ENCODE measurements at places on chromosomes 1 and 21. TPM values are rescaled to one million over a fixed set of nuclear protein-coding genes. Genes with fewer than 3 reads are reported as not detected.

Gene F3
- 1.6 TPM for total RNA-seq

Gene DCST2
- total RNA-seq: 5.4 TPM

Gene CCDC28B
- total RNA-seq: 68.7 TPM

Gene COL9A2
- 3.4 TPM for total RNA-seq

Gene CFAP141
- not detected for total RNA-seq

Gene KLHDC9
- 36.5 TPM for total RNA-seq

Gene LEFTY2
- total RNA-seq: 14.0 TPM

Gene LYPD8
- total RNA-seq: not detected

Gene LENEP
- total RNA-seq: not detected

Gene KCNQ4
- total RNA-seq: 3.7 TPM

Gene CASQ1
- 28.3 TPM for total RNA-seq

Gene IL12RB2
- total RNA-seq: 0.04 TPM

Gene WNT3A
- total RNA-seq: not detected

Gene AADACL3
- total RNA-seq: not detected

Gene USH2A
- 0.24 TPM for total RNA-seq

Gene FABP3
- 250 TPM for total RNA-seq

Gene SCAMP3
- 109 TPM for total RNA-seq

Gene CD46
- 45.6 TPM for total RNA-seq

Gene SV2A
- 21.9 TPM for total RNA-seq

Gene KIF2C
- total RNA-seq: 11.0 TPM

Gene GJA4
- total RNA-seq: 0.42 TPM

Gene ELAPOR1
- total RNA-seq: not detected

Gene TENT5C
- total RNA-seq: 0.32 TPM

Gene SSR2
- total RNA-seq: 198 TPM

Gene MR1
- total RNA-seq: 0.12 TPM

Gene AMY1B
- not detected for total RNA-seq

Gene TMPRSS3
- total RNA-seq: 0.25 TPM

Gene BCAN
- total RNA-seq: 1.2 TPM

Measured in cardiac muscle cell (in vitro differentiated cells and primary cell).